Kasumi-1 (cell line): ENCODE measurements at places on chromosomes 5 and 9.

DNA sequence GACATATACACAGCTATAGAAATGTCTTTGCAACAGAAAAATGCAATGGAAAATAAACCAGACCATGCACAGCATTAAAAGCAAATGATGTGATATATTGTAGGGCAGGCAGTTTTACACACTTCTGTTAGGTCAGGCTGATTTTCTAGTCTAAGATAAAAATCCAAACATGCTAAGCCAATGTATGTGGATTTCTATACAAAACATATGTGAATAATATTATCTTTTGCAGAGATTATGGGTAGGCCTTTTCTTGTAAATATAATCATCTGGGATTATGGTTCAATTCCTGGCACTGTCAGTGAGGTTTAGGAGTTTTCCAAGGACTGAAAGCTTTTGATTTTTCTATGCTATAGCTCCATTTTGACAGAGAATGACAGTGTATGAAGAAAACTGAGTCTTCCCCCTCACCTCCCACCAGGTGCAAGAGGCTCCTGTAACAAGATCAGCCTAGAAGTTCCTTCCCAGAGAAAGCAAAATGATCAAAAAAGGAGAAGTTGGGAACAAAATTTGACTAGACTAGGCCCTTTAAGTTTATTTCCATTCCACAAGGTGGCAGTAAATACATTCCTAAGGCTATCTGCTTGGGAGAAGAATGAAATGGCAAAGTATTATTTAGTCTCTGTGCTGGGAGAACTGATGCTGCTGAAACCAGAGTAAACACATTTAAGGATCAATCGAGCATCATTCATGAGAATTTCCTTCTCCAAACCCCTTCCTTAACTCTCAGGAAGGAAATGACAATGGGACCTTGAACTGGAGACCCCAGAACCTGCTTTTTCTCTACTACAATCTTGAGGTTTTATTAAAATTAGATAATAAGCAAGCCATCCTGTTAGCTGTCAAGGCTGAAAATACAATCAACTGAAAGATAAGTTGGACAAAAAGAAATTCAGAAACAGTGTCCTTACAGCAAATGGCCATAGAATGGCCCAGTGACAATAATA, 133.0 kb upstream of the TUT7 start:
- peak; percentile 73 for DNase-seq

- DNase-seq: no peak
These were observed 28.0 kb downstream of the SKP2 start for GRCh38 chr5:36179950-36180349.

DNA sequence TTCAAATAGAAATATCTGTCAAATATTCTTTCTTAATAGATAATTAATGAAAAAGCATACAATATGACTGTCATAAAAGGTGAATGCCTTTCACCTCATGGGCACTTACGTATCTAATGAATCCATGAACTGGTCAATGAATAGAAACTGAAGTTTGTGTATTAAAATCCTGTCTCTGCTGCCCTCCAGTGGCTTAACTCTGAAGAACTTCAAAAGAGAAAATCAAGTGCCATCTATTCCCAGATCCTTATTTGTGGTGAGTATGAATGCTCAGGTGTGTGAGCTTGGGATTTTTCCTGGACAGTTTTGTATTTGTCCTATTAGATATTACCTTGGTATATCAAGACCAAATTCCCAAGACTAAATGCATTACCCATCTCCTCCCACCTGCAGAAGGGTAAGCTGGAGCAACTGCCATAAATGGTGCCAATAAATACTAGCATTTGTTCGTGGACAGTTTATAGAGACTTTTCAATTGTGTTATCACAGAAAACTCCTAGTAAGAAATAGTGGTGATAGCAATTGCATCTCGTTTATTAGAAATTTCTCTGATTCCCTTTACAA, 44.0 kb upstream of the SVEP1 start:
- DNase-seq: peak; percentile 66

DNA sequence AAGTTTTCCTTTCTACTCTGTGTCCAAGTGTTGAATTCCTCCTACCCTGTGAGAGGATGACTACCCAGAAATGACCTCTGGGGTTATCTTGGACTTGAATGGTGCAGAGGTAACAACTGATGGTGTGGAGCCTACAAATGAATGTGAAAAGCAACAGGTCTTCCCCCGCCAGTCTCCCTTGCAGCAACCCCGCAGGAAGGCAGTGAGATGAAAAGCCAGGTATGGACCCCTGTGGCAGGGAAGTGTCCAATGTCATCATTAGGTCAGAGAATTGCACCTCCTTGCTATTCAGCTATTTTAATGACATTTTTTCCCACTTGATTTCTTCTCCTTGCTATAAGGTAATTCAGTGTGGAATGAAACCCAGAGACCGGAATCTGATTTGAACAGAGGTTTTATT, 58.5 kb downstream of the MAT2B start:
- no peak for DNase-seq

- DNase-seq: peak; percentile 83
These were observed 14.7 kb upstream of the CCIN start for GRCh38 chr9:36154331-36154952.

DNA sequence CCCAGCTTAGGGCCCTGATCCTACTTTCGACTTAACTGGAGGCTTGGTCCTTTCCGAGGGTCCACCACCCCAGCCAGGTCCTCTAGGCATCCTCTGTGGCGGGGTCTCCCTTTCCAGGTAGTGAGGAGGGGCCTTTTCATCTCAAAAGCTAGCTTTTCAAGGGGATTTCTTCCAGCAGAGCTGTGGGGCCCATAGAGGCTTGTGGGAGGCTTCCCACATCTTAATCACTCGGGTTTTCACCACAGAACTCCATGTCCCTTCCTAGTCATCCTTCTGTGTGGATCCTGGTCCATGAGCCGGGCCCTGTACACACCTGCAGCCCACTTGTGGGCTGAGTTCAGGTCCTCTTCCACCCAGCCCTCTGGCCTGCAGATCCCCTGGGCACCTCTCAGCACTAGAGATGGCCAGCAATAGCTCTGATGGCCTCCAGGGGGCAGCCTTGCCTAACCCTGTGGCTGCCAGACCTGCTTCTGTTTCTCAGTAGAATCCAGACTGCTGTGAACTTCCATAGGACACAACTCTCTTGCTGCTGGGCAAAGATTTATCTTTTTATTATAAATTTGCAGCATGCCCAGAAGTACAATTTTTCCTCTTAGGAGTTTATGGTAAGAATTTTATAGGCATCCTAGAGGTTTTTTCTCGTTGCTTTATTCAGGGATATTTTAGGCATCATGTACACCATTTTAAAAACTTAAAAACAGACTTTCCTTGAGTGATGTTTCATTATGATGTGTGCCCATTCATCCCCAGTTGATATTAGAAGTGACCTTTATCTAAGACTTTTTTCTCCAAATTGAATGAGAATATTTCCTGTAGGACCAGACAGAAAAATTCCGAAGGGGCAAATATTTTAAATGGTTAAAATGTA, 208.9 kb downstream of the TRIO start:
- peak; percentile 82 for DNase-seq

GRCh38 chr9:74577956-74578355, 80.8 kb downstream of the RORB start:
- DNase-seq: peak; percentile 63

GRCh38 chr5:80246995-80247729, 8.7 kb downstream of the SERINC5 start:
- DNase-seq: peak; percentile 75

DNA sequence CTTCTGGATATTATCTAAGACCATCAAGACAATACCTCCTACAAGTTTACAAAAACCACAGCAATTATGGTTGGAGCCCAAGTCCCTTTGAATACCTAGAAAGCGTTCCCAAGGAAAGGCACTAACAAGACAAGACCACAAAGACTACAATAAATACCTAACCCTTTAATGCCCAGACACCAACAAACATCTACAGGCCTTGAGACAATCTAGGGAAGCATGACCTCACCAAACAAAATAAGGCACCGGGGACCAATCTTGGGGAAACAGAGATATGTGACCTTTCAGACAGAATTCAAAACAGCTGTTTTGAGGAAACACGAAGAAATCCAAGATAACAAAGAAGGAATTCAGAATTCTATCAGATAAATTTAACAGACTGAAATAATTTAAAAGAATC, 37.8 kb downstream of the OXCT1 start:
- DNase-seq: no peak

DNA sequence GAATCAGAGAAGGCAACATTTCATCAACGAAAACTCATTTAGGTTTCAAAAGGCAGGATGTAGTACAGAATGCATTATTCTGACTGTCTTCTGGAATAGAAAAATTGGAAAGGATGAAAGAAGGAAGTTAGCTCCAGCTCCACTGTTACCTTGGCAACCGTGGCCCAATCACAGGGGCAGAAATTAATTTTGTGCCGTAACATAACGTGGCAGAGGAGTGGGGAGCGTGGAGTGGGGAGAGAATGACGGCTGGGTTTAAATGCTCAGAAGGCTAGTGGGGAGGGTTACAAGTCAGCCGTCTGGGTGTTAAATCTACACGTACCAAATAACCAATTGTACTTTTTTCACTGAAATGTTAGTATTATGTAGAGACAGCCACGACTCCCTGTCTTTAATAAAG, 32.3 kb upstream of the EQTN start:
- no peak for DNase-seq

DNA sequence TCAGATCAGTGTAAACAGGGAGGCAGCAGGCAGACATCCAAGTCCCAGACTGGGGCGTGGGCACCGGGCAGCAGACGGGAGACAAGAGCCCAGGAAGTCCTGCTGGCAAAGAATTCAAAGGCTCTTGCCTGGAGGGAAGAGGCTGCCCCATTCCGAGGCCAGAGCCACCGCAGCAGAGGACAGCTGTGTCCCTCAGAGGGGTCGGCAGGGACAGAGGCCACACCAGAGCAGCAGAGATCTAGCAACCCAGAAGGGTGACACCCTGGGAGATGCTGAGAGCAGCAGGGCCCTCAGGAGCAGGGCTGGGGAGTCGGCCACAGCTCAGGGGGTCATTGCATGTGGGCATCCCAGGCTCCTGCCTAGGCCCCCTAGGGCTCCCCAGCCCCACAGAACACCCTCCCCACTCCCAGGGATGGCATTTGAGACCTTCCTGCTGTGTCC, 29.1 kb downstream of the ADAMTS2 start:
- no peak for DNase-seq
